Stimulated activated CD8-positive, alpha-beta memory T cell treated with anti-CD3 and anti-CD28 coated beads, Interleukin-7, amount 100 ng/mL, for 1 hour (primary cell): ENCODE measurements at places on chromosomes 2 and 18.

DNA sequence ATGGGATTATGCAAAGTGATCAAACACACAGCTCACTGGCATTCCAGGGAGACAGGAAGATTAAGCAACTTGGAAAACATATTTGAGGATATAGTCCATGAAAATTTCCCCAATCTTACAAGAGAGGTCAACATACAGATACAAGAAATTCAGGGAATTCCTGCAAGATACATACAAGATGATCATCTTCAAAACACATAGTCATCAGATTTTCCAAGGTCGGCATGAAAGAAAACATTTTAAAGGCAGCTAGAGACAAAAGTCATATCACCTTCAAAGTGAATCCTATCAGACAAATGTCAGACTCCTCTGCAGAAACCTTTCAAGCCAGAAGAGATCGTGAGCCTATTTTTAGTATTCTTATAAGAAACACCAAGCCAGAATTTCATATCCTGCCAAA, 1188.5 kb downstream of the LRP1B start:
- no peak for DNase-seq

GRCh38 chr2:170711774-170712652, 3.1 kb upstream of the SP5 start:
- DNase-seq: no peak

GRCh38 chr2:85481818-85482777, 56.9 kb upstream of the MAT2A start:
- DNase-seq: no peak

GRCh38 chr2:233273120-233273519, 21.6 kb downstream of the ATG16L1 start:
- DNase-seq: no peak

DNA sequence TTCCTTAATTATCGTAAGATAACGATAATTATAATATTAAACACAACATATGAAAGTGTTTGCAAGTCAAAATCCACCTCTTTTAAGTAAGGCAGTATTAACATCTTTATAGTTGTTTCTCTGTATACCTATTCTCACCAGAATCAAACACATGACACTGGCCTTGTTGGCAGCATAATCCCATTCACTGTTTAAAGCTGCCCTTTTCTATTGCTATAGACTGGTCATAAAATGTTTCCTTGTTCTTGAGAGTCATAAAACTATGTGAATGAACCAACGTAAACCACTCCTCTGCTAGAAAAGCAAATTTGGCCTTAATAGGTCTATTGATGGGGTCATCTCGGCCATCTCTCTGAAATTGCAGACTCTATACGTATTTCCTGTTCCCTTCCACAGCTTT, 293.1 kb downstream of the SLC8A1 start:
- DNase-seq: no peak

GRCh38 chr18:55265130-55265675, 305.9 kb upstream of the CCDC68 start:
- no peak for DNase-seq

DNA sequence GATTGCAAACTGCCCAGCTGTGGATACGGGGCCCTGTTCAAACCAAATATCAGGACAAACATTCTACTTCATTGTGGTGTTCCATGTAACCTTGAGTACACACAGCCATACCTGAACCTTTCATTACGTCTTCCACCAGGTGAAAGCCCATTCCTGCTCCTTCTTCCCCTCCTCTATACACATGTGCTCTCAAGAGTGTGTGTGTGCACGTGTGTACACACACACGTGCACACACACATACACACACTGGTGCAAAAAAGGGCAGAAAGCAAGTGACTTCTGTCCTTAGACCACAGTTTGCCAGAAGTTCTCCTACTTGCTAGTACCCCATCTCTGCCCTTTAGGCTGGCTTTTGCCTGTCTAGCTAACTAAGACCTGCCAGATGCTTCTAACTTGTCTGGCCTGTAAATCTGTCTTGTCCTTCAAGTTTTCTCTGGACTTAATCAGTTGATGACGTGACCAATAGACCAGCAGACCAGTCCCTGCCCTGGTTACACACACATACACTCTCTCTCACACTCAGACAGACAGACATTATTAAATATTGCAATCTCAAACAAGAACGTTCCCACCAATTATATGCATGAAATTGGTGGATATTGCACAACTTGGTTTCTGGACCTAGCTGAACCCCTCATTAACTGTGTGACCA, 163.4 kb downstream of the MSH2 start:
- no peak for DNase-seq

GRCh38 chr18:58443671-58444070, 185.2 kb downstream of the ALPK2 start:
- no peak for DNase-seq

DNA sequence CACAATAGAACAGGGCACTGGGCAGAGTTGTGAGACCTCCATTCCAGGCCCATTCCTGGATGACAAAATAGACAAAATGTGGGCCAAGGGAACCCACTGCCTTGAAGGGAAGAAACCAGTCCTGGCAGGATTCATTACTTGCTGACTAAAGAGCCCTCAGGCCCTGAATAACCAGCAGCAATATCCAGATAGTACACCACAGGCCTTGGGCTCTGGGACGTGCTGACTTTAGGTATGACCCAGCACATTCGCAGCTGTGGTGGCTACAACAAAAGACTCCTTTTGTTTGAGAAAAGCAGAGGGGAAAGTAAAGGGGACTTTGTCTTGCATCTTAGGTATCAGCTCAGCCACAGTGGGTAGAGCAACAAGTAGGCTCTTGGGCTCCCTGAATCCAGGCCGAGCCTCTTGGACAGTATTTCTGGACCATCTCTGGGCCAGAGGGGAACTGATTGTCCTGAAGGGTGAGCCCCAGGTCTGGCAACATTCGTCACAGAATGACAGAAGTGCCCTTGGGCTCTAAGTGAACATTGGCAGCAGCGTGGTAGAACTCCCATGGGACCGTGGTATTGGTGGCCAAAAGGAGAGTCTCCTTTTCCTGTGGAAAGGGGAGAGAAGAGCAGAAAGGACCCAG, 89.9 kb upstream of the CD226 start:
- no peak for DNase-seq

DNA sequence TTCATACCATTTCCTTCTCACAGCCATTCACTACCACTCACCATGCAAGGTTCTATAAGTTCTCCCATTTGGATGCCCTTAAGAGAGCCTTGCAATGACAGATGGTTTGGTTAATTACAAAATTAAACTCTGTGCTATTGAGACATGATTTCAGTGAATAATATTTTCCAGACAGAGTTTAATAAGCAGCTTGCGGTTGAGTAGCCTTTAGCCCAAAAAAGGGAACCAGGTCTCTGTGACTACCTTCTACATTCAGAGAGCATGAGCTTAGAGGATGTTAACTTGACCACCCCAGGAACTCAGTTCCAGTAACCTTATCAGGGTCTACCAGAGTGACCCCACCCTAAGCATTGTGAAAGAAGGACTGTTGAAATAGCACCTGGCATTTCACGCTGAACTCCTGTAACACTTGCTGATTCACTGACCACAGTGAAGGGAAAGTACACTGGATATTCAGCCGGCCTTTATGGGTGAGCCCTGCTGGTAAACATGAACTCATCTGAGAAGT, 1173.1 kb upstream of the ZEB2 start:
- DNase-seq: no peak

GRCh38 chr2:229610872-229611271, 103.5 kb downstream of the DNER start:
- DNase-seq: no peak
